ENCODE measurements at places on chromosomes 5 and 9.

DNA sequence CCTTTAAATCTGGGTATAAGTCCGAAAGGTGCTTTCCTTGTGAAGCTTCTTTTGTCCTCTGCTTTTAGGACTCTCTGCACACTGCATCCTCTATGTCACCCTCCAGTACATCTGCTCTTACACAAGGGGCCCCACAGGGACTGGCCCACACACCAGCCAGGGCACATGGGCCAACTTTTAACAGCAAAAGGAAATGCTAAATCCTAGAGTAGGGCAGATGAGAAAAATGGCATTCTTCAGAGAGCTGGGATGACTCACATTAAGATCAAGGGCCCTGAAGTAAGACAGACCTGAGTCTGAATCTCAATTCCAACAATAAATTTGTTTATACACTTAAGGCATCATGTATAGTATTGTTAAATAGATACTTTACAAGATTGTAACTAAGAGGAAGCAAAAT, 40.3 kb upstream of the CDKN2B start:
- no peak for DNase-seq

DNA sequence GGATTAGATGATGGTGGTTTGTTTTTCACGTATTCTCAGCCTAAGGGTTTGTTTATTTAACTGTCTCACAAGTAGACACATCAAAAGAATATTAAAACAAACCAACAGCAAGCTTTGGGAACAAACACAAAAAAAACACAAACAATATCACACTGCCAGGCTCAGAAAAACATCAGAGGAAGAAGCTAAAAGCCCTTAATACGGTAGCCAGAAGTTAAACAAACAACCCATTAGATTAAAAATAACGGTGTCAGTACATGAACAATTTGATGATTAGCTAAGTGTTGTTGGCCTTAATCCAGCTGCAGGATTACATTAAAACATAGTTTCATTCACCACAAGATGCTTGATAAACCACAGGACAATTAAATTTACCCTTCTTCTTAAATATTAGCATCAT, 15.9 kb upstream of the DMRT2 start:
- no peak for DNase-seq

- DNase-seq: no peak
Observed at GRCh38 chr5:600886-601541, 11.1 kb upstream of the CEP72 start.

DNA sequence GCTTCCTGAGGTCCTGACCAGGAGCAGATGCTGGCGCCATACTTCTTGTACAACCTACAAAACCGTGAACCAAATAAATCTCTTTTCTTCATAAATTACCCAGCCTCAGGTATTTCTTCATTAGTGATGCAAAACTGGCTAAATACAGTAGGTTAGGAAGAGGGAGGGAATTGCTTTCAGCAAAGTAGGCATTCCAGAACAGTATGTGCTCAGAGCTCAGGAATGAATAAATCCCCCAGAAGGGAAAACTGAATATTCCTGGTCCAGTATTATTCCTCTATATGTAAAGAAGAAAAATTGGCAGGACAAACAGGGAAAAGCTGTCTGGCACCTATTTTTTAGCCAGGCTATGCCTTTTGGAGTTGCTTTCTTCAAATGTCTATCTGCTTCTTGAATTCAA, 577.1 kb downstream of the PSAT1 start:
- DNase-seq: no peak

- no peak for DNase-seq
Observed at GRCh38 chr9:109993250-109993978, 213.4 kb downstream of the PALM2AKAP2 start.

DNA sequence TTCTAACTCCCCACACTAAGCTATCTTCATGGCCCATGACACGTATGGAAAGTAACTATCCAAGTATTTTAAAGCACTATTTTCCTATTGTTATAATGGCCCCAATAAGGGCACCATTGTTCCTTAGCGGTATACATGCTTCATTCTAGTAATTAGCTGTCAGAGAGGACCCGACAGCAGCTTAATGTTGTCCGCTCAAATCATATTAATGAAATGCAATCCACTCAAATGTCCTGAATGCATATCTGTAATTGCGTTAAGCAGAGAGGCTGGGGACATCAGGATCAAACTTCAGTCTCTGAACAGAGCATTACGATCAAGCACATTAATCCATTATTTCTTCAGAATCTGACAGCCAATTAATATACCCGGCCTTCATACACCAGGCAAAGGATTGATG, 139.7 kb downstream of the CRB2 start:
- DNase-seq: no peak

- DNase-seq: no peak
Observed at GRCh38 chr5:88679638-88680037, 203.3 kb downstream of the MEF2C start.

- no peak for DNase-seq
Observed at GRCh38 chr5:135493406-135494180, 41.4 kb upstream of the TIFAB start.

DNA sequence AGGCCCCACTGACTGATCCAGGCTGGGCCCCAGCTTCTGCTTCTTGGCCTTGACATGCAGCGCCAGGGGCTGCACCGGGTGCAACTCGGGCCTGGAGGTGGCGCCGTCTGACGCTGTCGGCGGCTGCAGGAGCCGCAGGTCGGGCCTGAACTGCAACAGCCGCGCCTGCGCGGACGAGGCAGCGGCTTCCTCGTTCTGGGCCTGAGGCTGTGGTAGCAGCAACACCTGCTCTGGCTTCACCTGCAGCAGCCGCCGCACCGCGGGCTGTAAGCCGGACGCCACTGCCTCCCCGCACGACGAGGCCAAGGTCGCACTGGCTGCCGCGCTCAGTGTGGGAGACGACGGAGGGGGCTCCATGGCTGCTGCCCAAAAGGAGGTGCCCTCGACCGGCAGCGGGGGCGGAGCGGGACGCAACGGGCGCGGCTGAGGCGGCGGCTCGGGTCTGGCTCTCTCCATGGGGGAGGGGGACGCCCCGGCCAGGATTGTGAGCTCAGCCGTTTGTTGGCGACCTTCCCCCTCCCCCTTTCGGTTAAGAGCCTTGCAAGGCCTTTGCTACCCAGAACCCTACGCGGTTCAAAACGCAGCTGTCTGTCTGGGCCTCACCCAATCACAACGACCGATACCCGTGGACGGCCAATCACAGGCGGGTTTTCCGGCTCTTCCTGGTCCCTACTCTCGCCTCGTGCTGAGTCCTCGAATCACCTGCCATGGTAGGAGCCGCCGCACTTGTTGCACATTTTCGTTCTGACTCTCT, 438 bp downstream of the SOX30 start:
- DNase-seq: peak; percentile 67

Measured in stimulated activated CD4-positive, alpha-beta T cell treated with anti-CD3 and anti-CD28 coated beads, Interleukin-12 subunit alpha, Interleukin-12 subunit beta, amount 100 ng/mL, for 48 hours (primary cell).